ENCODE measurements at places on chromosomes 7 and 10.
A peak's percentile ranks its signal among the peaks of the same experiment; 100 is the strongest.

DNA sequence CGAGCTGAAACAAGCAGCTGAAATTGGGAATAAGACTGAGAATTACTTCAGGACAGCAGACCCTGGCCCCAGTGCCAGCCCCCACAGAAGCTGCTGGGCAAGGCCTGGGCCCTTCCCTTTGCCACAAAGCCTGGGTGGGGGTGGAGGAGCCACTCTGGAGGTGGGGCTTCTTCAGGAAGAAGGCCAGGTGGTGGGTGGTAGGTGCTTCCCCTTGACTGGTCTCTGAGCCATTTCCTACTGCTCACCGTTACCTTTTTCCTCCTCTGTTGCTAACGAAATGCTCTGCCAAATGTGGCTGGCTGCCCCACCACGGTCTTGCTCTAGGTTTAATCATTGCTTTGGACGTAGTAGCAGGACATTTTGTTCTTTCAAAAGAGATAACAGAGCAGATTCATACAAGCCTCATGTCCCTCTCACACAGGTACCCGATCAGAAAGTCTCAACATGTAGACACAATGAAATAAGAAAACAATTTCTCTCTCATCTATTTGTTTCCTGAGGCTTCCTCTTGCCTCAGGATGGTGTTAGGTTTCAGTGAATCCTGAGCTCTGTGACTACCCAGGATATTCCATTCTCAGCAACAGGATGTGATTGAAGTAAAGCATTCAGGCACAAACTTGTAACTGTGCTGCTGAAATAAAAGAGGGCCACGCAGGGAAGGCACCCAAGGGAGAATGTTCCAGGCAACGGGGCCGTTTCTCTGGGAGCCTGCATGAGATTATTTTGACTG lies 66.5 kb downstream of the WDR11 start:
- peak; percentile 47 for DNase-seq

DNA sequence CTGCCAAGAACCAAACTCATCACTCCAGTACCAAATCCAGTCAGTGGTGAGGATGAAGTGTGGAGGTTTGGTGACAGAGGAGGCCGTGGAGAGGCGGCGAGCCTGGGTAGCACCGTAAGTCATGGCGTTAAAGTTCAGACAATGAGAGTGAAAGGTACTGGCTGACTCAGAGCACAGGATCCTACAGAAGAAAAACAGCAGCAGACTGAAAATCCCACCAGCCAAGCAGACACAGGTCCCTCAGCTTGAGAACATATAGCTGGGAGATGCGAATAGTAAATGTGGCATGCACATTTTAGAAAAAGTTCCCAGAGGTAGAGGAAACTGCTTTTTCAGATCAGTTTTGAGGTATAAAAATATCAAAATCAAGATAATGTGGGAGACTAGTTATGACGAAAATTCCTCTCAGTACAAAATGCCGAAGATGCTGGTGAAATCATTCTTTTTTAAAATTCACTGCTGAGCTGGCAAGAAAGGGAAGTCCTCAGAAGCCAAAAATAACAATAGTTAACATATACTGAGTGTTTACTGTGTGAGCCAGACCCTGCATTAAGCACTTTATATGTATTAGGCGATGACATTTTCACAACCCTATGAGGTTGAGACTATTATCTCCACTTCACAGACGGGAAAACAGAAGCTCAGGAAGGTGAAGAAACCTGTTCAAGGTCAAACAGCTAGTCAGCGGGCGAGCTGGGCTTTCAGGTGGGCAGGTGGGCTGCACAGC lies 20.9 kb downstream of the PARP12 start:
- no peak for DNase-seq

DNA sequence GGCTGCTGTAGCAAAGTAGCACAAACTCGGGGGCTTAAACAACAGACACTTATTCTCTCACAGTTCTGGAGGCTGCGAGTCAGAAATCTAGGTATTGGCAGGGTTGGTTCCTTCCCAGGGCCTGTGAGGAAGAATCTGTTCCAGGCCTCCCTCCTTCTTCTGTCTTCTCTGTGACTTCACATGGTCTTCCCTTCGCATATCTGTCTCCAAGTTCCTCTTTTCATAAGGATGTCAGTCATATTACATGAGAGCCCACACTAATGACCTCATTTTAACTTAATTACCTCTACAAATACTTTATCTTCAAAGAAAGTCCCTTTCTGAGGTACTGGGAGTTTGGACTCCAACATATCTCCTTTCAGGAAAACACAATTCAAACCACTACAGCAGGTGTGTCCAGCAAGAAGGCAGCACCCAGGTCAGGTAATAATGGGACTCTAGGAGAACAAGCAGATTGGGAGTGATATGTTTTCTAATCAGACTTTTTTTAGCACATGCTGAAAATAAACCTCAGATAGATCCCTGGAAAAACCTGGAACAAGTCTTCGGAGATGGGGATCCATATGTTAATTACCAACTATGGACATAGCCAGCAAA lies 11.7 kb downstream of the CREB5 start:
- DNase-seq, result no peak

GRCh38 chr7:94135180-94135579 lies 131.0 kb upstream of the BET1 start:
- DNase-seq, result no peak

DNA sequence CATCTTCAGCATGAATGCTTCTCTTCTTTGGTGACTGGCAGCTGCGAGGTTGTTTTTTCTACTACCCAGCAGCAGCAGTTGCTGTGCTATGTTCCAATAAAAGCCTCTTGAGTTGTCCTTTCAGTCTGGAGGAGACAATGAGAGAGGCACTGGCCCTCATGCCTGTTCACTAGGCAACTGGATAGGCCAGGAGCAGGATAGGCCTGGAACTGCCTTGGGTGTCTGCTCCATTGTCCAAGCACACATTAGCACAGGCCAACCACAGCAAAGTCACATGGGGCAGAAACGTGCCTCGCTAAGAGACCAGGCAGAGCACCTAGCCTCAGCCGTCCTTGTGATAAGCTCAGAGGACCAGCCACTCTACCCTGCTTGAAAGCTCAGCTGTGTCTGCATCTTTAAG lies 76.9 kb upstream of the PDCD4 start:
- DNase-seq, result no peak

- DNase-seq, result peak; percentile 60
These were observed 1.7 kb upstream of the CXCL12 start for GRCh38 chr10:44386546-44387052.

DNA sequence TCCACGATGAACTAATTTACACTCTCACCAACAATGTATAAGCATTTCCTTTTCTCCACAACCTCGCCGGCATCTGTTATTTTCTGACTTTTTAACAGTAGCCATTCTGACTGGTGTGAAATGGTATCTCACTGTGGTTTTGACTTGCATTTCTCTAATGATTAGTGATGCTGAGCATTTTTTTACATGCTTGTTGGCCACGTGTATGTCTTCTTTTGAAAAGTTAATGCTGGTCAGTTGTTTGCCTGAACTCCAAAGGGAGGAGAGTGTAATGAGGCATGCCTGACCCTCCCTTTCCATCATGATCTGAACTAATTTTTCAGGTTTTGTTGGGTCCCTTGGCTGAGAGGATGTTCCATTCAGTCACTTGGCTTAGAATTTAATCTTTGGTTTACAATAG lies 50.7 kb upstream of the SVIL start:
- peak; percentile 38 for DNase-seq
